ENCODE measurements at places on chromosomes 5 and 9.

GRCh38 chr5:43020399-43020746 is 19.7 kb downstream of the ANXA2R start:
- DNase-seq = no peak

DNA sequence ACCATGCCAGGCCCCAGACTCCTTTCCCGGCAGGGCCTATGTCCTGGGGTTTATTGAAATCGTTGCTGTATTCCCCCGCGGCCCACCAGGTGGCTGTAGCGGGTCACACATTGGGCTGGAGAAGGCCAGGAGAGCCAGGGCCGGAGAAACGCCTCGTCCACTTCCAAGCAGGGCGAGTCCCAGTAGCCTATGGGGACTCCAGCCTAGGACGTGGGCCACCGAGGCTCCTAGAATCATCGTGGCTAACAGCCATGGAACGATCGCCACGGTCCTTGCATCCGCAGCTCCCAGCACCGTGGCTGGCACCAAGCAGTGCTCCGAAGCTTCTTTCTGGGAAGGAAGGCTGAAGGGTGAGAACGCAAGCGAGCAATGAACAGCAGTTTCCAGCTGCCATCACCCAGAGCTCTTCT is 87.7 kb downstream of the ENTREP1 start:
- no peak for DNase-seq

GRCh38 chr9:83930881-83931280 is 9.6 kb upstream of the KIF27 start:
- DNase-seq = no peak

DNA sequence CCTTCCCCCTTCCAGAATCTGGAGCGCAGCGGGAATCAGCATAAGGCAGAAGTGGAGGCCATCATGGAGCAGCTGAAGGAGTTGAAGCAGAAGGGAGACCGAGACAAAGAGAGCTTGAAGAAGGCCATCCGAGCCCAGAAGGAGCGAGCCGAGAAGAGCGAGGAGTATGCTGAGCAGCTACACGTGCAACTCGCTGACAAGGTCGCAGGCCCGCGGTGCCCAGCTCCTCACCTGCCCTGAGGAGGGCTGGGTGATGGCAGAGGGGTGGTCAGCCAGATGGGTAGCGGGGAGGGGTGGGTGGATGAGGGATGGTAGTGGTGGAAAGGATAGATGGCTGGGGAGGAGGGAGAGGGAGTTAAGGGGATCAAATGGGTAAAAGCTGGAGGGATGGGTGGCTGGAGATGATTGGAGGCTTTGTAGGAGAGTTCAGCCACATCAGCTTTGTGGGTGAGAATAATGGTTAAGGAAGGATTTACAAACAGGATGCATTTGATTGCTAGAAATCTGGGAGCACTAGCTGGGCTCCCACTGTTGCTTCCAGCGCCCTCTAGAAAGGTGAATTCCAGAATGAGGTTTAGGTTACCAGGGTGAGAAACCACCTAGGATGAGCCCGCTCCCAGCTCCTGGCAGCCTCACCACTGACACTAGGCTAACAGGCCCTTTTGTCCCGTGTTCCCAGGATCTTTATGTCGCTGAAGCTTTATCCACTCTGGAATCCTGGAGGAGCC is 19.7 kb upstream of the GLE1 start:
- DNase-seq = no peak

DNA sequence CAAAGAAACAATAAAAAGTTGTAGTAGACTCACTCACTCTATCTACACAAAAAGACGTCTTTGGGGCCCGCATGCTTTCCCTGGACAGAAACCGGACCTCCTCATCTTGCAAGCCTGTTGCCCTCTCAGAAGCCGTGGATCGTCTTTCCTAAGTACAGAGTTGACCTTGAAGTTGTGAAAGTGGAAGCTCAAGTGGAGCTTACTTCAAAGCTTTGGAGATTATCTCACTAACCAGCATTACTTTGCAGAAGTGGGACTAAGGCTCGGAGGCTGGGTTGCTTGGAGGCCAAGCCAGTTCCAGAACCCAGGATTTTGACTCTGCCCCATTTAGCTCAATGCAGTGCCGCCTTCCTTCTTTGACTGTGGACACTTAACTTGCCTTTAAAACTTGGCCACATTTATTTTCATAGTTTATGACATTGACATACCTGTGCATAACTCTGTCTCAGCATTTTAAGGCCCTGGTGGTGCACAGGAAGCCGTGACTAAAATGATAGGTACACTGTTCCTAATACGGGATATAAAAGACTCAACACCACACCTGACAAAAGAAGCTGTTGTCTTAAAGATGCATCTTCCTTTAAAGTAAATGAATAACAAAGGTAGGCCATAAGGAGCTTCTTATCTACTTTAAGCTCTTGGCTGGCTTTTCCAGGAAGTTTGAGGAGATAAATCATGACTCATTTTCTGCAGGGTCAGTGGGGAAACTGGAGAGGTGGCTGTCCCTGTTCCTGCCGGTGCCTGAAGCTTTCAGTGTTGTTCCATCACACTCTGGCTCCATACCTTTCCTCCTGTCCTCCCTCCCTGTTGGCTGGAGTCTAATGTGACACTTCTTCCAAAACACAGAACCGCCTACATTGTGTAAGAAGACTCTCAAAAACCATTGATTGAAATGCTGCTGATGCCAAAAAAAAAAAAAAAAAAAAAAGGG is 10.7 kb downstream of the SLC25A25 start:
- no peak for DNase-seq

GRCh38 chr9:87546704-87547103 is 49.0 kb downstream of the DAPK1 start:
- no peak for DNase-seq

GRCh38 chr9:124012368-124013301 is 1.1 kb downstream of the LHX2 start:
- no peak for DNase-seq

DNA sequence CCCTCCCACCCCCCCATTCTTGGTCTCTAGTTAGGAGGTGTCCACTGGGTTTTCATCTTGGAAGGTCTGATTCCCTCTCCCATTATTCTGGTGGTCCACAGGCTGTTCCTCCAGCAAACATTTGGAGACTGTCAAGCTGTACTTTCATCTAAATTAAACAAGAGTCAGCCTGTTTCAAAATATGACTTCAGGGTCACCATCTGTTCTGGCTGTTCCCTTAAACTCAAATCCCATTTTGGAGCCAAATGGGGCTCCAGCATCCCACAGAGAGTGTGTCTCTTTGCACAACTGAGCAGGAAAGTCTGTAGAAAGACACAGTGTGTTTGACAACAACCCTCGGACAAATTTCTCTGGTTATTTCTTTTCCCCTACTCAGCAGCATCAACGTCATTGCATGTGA is 20.5 kb downstream of the COL15A1 start:
- DNase-seq = no peak

- no peak for DNase-seq
Observed at GRCh38 chr5:171895081-171895480, 109.5 kb downstream of the SMIM23 start.

- no peak for DNase-seq
Observed at GRCh38 chr5:104942735-104943134, 1380.1 kb upstream of the NUDT12 start.

- DNase-seq = no peak
Observed at GRCh38 chr9:98176391-98177259, 15.8 kb downstream of the CORO2A start.

DNA sequence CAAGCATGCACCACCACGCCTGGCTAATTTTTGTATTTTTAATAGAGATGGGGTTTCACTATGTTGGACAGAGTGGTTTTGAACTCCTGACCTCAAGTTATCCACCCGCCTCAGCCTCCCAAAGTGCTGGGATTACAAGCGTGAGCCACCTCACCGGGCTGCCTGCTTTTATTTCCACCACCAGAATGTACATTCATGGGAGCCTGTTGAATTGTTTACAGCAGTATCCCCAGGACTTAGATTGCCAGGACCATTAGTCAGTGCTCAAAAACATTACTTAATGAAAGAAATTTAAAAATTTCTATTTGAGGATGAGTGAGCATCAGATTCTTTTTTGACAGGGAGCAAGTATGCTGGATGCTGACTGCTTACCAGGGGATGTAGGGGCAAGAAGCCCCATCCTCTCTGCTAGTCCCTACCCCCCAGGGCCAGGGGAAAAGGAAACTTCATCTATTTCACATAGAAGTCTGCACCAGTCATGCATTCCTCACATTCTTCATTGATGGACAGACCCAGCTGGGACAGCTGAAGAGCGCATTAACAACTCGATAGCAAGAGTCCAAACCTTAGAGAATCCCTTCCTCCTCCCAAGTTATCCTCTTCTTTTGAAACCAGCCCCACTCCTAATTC is 10.3 kb upstream of the RGMB start:
- no peak for DNase-seq

GRCh38 chr5:138664276-138664943 is 88.8 kb upstream of the CTNNA1 start:
- DNase-seq = no peak

DNA sequence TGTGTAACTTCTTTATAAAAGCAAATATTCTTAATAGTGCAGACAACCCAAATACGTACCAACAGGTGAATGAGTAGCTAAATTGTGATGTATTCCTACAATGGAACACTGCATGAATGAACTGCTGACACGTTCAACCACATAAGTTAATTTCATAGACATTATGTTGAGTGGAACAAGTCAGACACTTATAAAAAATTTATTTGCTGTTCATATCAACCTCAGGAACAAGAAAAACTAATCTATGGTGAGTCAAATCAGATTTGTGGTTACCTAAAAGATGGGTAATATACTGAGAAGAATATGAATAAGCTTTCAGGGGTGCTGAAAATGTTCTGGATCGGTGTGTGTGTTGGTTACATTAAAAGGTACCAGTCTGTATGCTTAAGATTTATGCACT is 35.7 kb downstream of the INVS start:
- no peak for DNase-seq

GRCh38 chr5:93911609-93912008 is 170.2 kb upstream of the POU5F2 start:
- DNase-seq = no peak

GRCh38 chr5:130808691-130809090 is 356.4 kb downstream of the HINT1 start:
- no peak for DNase-seq

DNA sequence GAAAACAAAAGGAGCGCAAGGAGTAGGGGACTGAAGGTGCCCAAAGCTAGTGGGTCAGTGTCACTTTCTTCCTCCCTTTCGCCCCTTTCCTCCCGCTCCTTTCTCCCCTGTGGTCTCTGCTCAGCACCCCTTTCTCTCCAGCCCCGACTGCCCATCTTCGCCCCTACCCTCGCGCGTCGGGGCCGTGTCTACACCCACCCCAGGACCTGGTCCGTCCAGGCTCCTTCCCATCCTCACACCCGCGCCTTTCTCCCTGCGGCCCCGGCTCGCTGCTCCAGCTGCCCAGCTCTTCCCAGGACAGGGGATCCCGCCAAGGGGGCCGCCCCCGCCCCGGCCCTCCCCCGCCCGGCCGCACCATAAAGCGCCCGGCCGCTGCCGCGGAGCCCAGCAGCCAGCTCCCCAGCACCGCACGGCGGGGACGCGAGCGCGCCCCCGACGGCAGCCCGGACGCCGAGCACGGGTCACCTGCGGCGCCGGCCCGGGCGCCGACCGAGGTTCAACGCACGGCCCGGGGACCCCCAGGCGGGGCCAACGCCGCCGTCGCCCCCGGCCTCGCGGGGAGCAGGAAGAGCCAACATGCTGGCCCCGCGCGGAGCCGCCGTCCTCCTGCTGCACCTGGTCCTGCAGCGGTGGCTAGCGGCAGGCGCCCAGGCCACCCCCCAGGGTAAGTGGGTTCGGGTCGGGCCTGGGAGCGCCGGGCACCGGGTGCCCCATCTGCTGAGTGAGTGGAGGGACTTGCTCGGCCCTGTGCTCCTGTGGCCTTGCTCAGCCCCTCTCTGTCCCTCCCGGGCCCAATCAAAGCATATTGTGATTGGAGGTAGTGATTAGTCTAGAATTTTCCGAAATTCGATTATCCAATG is at the start of gene THBS4:
THBS4 (plus strand) TSS at position 387 of the 860 bp plus-strand sequence; CDS start at position 577, 190 bp downstream.
- DNase-seq = no peak

GRCh38 chr5:179110528-179110927 is 50.4 kb downstream of the ZNF354C start:
- DNase-seq = no peak

GRCh38 chr9:15873573-15874177 is 320.8 kb downstream of the CCDC171 start:
- no peak for DNase-seq

GRCh38 chr5:8686707-8687106 is 817.8 kb downstream of the MTRR start:
- no peak for DNase-seq

- no peak for DNase-seq
Observed at GRCh38 chr5:61465066-61465465, 133.0 kb downstream of the ZSWIM6 start.

- no peak for DNase-seq
Observed at GRCh38 chr5:90813392-90813791, 254.8 kb downstream of the ADGRV1 start.

- peak; percentile 38 for DNase-seq
Observed at GRCh38 chr9:105066275-105066865, 138.4 kb upstream of the ABCA1 start.

- DNase-seq = no peak
Observed at GRCh38 chr9:91421971-91422757, 1.5 kb downstream of the NFIL3 start.

DNA sequence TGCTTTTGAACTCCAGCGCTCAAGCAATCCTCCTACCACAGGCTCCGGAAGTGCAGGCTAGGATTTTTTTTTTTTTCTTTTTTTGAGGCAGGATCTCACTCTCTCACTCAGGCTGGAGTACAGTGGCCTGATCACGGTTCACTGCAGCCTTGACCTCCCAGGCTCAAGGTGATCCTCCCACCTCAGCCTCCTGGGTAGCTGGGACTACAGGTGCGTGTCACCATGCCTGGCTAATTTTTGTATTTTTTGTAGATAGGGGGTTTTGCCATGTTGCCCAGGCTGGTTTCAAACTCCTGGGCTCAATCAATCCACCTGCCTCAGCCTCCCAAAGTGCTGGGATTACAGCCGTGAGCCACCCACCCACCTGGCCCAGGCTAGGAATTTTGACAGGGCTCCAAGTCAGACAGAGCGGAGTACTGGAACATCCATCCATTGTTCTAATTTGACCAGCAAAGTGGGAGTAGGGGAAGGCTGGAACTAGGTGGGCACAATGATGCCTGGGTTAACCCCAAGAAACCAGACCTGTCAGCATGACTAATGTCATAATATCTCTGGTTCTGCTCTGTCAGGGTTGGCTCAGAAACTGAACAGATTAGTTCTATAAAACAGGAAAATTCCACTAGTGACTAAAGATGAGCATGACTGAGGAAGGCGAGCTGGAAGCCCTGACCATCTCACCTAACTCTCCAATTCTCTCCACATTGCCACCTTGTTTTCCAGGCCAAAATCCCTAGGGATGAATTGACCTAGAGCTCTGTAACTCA is 9.2 kb downstream of the ZBTB5 start:
- DNase-seq = no peak

- no peak for DNase-seq
Observed at GRCh38 chr5:93302711-93303110, 278.3 kb downstream of the NR2F1-AS1 start.

GRCh38 chr5:112551419-112552032 is 132.4 kb upstream of the EPB41L4A start:
- no peak for DNase-seq

- no peak for DNase-seq
Observed at GRCh38 chr9:32172256-32172655, 212.2 kb upstream of the ACO1 start.

GRCh38 chr9:69590266-69590665 is 81.9 kb downstream of the APBA1 start:
- DNase-seq = no peak

GRCh38 chr5:125798307-125798706 is 624.9 kb upstream of the GRAMD2B start:
- DNase-seq = no peak

- no peak for DNase-seq
Observed at GRCh38 chr5:95941756-95942155, 19.9 kb downstream of the ELL2 start.

Measured in CD4-positive, alpha-beta T cell treated with Interleukin-15 for 1 hour (primary cell).